CD8-positive, alpha-beta memory T cell (primary cell): ENCODE measurements at places on chromosomes 5 and 9. TPM values are rescaled to one million over a fixed set of nuclear protein-coding genes. Genes with fewer than 3 reads are reported as not detected.

The ATOSB gene
- total RNA-seq = 4.4 TPM

The CARTPT gene
- total RNA-seq = not detected

The RNF183 gene
- total RNA-seq = not detected

The EMB gene
- 145 TPM for total RNA-seq

The BAAT gene
- total RNA-seq = not detected

The GABRA1 gene
- total RNA-seq = not detected

GRCh38 chr9:19431361-19432171 lies 22.8 kb downstream of the ACER2 start:
- no peaks in the 10 kb centered on the region for H3K4me1 ChIP-seq
- DNase-seq = no peak
- H3K27ac ChIP-seq = no peak overlapping the region
- H3K36me3 ChIP-seq = no peaks in the 10 kb centered on the region
- H3K27me3 ChIP-seq = no peaks in the 10 kb centered on the region

DNA sequence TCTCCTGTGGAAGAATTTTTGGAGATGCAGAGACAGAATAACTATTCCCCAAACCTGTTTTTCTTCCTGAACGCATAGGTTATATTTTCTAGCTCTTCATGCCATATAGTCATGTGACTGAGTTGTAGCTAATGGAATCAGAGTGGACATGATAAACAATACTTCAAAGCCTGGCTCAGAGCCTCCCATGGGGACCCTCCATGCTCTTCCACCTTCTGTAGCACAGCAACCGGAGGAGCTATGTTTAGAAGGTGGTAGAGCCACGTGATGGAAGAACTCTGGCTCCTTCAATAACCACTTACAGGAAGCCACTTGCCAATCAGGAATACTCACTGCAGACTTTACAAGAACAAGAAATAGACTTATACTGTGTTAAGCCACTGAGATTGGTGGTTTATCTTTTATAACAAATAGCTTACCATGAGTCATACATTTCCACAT lies 39.2 kb downstream of the NADK2 start:
- no peaks in the 10 kb centered on the region for H3K27me3 ChIP-seq
- DNase-seq = no peak
- peaks cover 5% of the 10 kb centered on the region for H3K36me3 ChIP-seq

DNA sequence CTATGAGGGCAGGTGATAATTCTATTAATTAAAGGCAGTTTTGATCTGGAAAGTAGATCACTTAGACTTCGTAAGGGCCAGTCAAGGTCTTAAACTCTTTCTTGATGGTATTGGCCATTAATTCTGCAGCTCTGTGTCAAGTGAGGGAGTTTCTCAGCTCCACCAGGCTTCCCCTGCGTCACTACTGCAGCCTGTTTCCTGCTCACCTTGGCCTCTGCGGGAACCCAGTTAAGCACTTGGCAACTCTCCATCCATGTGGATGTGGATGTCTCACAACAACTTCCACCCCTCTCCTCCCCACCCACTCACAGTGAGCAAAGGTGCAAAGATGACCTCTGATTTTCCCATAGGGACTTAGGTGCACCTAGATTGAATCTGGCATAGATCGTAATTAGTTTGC lies 191.6 kb downstream of the PLK2 start:
- H3K4me3 ChIP-seq = no peak overlapping the region
- no peak for DNase-seq
- no peaks in the 10 kb centered on the region for H3K36me3 ChIP-seq
- no peaks in the 10 kb centered on the region for H3K4me1 ChIP-seq
- H3K27me3 ChIP-seq = no peaks in the 10 kb centered on the region

GRCh38 chr5:161960314-161960713 lies 107.3 kb upstream of the GABRG2 start:
- H3K4me1 ChIP-seq = no peaks in the 10 kb centered on the region
- no peak for DNase-seq
- no peak overlapping the region for H3K27ac ChIP-seq
- H3K27me3 ChIP-seq = no peaks in the 10 kb centered on the region
- H3K4me3 ChIP-seq = no peak overlapping the region
- H3K36me3 ChIP-seq = no peaks in the 10 kb centered on the region

DNA sequence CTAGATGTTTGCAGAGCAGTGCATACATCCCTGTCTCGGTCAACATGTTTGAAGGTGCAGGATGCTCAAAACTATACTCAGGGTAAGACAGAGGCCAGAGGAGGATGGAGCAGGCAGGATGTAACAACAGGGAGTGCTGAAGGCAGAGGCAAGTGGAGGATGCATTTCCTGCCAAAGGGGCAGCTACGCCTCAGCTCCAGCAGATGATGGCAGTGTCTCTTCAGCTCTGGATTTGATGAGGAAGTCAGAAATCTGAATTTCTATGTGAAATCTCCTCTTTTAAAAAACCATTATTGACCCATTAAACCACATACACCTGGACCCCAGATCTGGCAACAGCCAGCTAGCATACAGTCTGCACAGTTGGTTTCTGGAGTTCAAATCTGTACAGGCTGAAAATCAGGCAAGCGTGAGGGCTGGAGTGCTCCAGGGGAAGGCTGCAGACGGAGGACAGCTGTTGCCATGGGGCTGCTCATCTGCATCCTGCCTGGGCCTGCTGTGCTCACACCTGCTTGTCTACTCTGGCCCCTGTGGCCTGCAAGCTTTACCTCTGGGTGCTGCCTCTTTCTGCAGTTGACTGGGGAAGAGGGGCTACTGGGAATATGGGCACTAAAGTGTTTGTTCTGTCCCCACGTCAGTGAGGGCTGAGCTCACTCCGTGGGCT lies 152.9 kb upstream of the SLC28A3 start:
- no peaks in the 10 kb centered on the region for H3K36me3 ChIP-seq
- no peak for DNase-seq
- H3K4me3 ChIP-seq = no peak overlapping the region
- H3K4me1 ChIP-seq = no peaks in the 10 kb centered on the region
- no peak overlapping the region for H3K27ac ChIP-seq

- DNase-seq = no peak
- H3K36me3 ChIP-seq = peaks cover 3% of the 10 kb centered on the region
- no peaks in the 10 kb centered on the region for H3K4me1 ChIP-seq
- H3K27me3 ChIP-seq = no peaks in the 10 kb centered on the region
- H3K27ac ChIP-seq = no peak overlapping the region
Measured at GRCh38 chr9:98838868-98839565, 31.5 kb downstream of the GALNT12 start.

GRCh38 chr9:84314306-84314705 lies 26.3 kb downstream of the SLC28A3 start:
- H3K27me3 ChIP-seq = no peaks in the 10 kb centered on the region
- H3K4me3 ChIP-seq = no peak overlapping the region
- H3K36me3 ChIP-seq = no peaks in the 10 kb centered on the region
- no peaks in the 10 kb centered on the region for H3K4me1 ChIP-seq
- no peak for DNase-seq

- peaks cover 11% of the 10 kb centered on the region for H3K4me1 ChIP-seq
- no peaks in the 10 kb centered on the region for H3K36me3 ChIP-seq
- no peaks in the 10 kb centered on the region for H3K27me3 ChIP-seq
- H3K27ac ChIP-seq = no peak overlapping the region
- no peak overlapping the region for H3K4me3 ChIP-seq
Measured at GRCh38 chr9:123645126-123645525, 284.8 kb downstream of the DENND1A start.

DNA sequence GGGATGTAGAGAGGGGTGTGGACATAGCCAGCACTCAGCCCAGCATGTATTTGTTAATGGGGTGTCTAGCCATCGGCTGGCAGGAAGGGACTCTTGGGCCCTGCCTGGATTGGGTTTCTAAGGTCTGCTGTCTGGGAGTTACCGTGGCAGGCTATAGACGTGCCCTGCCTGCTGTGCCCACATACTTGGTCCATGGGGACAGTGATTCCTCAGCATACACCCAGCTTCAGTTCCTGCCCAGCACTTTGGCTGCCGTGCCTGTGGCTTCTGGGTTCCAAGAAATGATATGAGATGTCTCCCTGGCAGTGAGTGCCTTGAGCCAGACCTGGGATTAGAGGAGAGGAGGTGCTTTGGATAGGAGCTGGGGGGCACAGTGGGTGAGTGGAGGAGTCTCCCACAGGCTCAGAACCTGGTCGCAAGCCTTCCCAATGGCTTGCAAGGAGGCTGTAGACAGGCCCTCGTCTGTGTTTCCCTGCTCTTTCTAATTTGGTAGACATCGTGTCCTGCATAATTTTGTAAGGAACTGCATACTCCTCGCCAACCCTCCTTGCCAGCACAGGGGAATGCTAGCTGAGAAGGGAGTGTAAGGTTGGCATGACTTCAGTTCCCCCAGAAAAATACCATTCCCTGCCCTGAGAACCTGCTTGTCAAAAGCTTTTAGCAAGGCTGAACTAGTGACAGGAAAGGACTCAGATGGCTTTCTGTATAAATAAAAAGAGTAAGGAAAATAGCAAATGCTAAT lies 287.9 kb downstream of the ZSWIM6 start:
- no peak overlapping the region for H3K27ac ChIP-seq
- no peak for DNase-seq
- peaks cover 5% of the 10 kb centered on the region for H3K27me3 ChIP-seq

GRCh38 chr9:114908104-114908622 lies 22.2 kb downstream of the TNFSF8 start:
- H3K27ac ChIP-seq = peak overlapping the region; percentile 26
- DNase-seq = no peak
- peaks cover 18% of the 10 kb centered on the region for H3K36me3 ChIP-seq
- H3K4me3 ChIP-seq = peak overlapping the region; percentile 33
- H3K27me3 ChIP-seq = no peaks in the 10 kb centered on the region
- peaks cover 79% of the 10 kb centered on the region for H3K4me1 ChIP-seq

GRCh38 chr5:160486573-160486972 lies 64.9 kb downstream of the PTTG1 start:
- H3K27me3 ChIP-seq = no peaks in the 10 kb centered on the region
- H3K27ac ChIP-seq = peak overlapping the region; percentile 30
- peaks cover 18% of the 10 kb centered on the region for H3K4me1 ChIP-seq

DNA sequence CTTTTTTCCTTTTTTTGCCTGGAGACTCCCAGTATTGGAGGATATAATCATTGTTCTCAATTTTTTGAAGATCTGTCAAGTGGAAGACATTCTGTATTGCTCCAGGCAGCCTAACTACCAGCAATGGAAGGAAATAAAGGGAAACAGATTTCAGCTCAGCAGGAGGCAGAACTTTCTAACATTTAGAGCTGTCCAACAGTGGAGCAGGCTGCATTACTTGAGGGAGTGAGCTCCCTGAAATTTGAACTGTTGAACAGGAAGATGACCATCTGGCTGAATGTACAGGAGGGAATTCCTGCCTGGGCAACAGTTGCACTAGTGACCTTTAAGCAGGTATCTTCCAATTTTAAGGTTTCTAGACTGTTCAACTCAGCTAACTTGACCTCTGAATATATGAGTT lies 1.1 kb upstream of the GAPVD1 start:
- no peak overlapping the region for H3K4me3 ChIP-seq
- H3K36me3 ChIP-seq = no peaks in the 10 kb centered on the region
- no peak for DNase-seq

GRCh38 chr5:150460781-150461180 lies 11.2 kb upstream of the RPS14 start:
- no peak for DNase-seq
- H3K27ac ChIP-seq = no peak overlapping the region
- no peaks in the 10 kb centered on the region for H3K36me3 ChIP-seq
- no peaks in the 10 kb centered on the region for H3K27me3 ChIP-seq
- H3K4me3 ChIP-seq = no peak overlapping the region
- H3K4me1 ChIP-seq = peaks cover 31% of the 10 kb centered on the region

DNA sequence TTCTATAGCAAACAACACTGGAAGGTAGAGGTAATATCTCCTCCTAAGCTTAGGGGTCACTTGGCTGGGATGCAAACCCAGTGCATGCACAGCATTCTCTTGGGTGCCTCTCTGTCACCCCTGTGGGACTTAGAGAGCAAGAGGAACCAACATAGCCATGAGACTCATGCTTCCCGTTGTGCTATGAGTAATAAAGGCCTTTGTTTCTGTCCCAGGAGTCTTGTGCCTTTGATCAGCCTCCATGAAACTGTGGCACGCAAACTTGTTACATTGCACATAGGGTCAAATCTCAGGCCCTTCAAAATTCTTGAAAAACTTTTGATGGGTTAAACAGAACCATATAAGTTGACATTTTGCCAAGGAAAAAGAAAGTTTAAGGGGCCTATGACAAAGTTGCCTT lies 272.8 kb downstream of the TAF11L14 start:
- no peak overlapping the region for H3K4me3 ChIP-seq
- no peak for DNase-seq
- no peaks in the 10 kb centered on the region for H3K4me1 ChIP-seq
- H3K27ac ChIP-seq = no peak overlapping the region
- no peaks in the 10 kb centered on the region for H3K36me3 ChIP-seq

DNA sequence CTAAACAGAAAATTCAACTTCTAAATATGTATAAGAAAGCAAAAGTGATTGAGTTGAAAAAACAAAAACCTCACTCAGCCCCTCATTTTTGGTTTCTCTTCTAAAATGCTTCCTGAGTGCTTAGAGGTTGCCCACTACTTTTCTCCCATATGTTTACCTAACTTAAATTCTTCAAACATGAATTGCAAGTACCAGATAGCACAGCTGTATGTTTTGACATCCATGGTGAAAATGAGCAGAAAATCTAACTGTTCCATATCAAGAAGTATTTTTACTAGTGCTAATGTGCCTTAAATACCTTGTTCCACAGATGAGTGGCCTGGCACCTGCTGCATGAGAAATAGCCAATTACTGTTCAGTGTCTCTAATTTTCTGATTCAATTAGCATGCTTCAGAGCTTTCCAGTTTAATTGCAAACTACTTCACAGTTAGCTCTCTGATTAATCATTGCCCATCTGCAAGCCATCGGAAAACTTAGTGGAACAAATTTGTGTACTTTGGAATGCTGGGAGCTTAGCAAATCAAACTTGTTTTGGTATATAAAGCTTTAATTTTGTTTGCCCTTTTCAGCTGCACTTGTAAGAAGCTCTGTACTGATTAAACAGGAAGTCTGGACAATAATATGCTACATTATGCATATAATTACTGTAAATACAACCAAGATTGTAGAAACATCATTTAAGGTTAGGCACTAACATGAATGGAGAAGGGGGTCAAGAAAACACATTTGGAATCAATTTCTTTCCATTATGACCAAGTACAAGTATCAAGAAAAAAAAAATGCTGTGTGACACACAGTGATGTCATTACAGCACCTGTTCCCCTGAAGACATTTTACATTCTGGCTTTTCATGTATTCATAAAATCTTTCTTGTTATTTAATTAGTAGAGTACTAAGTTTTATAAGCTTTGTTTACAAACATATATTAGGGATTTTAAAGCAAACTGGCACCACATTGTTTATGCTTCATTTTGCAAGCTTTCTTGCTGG lies 65.6 kb downstream of the POU5F2 start:
- no peak overlapping the region for H3K27ac ChIP-seq
- H3K4me1 ChIP-seq = no peaks in the 10 kb centered on the region
- no peak overlapping the region for H3K4me3 ChIP-seq
- no peak for DNase-seq

DNA sequence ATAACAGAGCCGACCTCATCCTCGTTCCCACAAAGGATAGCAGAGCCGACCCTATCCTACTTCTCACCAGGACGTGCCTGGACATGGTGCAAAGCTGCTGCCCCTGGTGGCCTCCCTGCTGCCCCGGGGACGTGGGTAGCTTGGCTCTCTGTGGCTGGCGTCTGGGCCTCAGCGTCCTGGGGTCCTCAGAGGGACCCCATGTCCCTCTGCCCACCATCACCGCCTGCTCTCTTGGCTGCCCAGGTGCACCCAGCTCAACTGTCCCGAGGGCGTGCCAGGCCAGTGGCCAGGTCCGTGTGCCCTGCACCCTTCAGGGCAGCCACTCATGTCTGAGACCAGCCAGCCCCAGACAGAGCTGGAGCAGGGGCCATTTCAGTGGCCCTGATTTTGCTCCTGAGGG lies 8.5 kb downstream of the NKD2 start:
- H3K4me3 ChIP-seq = no peak overlapping the region
- H3K27me3 ChIP-seq = no peaks in the 10 kb centered on the region
- H3K36me3 ChIP-seq = no peaks in the 10 kb centered on the region
- no peaks in the 10 kb centered on the region for H3K4me1 ChIP-seq
